ENCODE measurements at places on chromosomes 4 and X.
A peak's percentile ranks its signal among the peaks of the same experiment; 100 is the strongest.

DNA sequence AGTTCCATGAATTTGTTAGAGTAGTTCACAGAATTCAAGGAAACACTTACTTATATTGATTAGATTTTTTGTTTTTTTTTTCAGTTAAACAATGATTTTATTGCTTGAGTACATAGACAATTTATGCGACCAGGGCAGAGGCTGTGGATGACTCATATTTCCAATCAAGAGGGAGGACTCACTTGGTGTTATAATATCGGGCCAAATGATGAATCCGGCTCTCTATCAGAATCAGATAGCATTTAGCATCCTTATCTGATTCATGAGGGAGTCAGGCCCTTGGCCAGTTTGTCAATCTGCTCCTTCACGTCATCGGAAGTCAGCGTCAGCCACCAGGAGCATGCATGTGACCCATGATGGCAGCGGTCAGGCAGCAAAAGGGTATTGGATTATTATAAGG lies 82.3 kb upstream of the HUWE1 start:
- DNase-seq = no peak

GRCh38 chrX:75181721-75182120 lies 25.6 kb upstream of the ABCB7 start:
- no peak for DNase-seq

- no peak for DNase-seq
Measured at GRCh38 chrX:136827026-136827425, 46.3 kb upstream of the ARHGEF6 start.

- peak; percentile 51 for DNase-seq
Measured at GRCh38 chr4:41256740-41257256, at the start of gene UCHL1. TSS of gene UCHL1 (plus strand) at chr4:41256928. CDS start at chr4:41256977, 49 bp downstream.

GRCh38 chr4:164467493-164467892 lies 286.4 kb upstream of the SMIM31 start:
- no peak for DNase-seq

DNA sequence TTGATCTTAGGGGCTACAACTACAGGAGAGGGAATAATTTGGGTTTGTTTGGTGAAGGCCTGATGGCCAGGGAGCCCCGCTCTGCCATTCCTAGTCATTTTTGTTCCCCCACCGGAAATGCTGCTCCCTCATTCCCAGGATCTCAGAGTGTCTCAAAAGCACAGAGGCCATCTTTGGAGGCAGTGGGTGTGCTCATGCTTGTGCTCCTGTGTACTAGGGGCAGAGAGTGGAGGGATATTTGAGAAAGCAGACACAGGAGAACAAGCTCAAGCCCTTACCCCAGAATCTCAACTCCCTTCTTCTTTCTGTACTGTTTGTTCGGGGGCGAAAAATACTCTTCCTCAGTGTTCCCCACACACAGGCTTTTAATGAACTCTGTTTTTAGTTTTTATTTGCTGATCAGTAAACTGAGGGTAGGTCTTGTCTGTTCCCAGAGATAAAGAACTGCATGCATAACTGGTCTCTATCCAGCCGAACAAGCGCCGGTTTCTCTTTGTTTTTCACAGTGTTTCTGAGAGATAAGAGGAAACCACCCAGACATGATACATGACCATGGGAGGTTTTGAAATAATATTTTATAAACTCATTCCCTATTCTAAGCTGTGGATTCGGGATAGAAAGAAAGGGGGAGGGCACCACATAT lies 32.9 kb upstream of the XK start:
- no peak for DNase-seq

DNA sequence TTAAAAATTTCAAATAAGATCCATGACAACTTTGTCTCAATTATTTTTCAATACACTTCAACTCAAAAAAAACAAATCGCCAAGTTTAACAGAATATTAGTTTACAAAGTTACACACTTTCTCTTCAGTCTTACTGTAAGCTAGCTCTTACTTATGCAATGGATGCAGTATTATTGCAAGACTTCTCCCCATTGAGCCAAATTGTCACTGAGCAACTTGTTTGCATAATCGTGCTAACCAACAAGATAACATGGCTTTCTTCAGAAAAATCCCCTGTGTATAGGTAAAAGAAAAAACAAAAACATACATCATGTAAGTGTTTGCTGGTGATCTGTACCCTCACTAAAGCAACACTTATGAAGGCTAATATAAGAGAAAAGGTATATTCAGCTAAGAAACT lies 18.9 kb downstream of the DNAJB14 start:
- no peak for DNase-seq

DNA sequence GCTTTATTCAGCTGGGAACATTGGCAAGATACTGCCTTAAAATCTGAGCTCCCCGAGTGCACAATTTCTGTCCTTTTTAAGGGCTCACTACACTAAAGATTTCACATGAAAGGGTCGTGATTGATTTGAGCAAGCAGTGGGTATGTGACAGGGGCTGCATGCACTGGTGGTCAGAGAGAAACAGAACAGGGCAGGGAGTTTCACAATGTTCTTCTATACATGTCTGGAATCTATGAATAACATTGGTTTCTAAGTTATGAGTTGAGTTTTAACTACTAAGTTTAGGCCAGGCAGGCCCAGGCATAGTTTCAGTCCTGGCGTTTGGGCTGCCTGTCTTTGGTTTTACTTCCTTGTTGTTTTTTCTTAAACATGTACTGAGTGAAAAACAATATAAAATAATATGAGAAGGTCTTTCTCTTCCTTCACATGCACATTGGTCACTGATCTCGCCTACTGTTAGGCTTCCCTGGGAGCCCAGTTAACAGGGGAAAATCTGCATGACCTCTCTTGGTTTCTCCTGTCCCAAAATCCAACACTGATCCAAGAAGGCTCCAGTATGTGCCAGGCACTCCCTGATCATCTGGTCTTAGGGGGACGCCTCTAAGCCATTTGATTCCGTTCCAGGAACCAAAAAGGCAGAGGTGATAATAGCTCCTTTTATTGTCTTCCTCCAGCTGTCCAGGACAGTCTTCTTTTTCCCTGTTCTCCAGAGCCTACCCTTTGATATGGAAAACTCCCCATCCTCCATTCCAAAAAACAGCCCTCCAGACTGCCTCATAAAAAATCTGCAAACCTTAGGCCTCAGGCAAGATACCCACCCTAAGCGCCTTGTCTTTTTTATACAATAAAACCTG lies at the start of gene UGT2B17:
Gene UGT2B17 (minus strand): TSS at position 51 of the 854 bp plus-strand sequence. CDS start 7,838 bp downstream, outside the sequence.
- no peak for DNase-seq

GRCh38 chr4:32400870-32401269 lies 1680.7 kb downstream of the PCDH7 start:
- DNase-seq = no peak

DNA sequence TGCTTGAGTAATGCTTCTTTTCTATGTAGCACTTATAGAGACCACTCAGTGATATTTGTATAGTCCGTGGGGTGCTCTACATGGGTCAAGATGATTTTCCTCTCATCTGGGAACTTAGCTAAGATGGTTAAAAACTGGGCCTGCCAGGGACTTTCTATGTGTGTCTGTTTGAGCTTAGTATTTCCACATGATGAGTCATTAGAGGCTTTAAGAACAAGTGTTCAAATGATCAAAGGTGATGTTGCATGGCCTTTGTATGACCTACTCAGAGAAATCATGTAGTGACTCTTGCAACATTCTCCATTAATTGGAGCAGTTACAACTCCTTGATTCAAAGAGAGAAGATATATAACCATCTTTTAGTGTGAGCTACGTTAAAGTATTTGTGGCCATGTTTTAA lies 1480.5 kb upstream of the IGFBP7 start:
- no peak for DNase-seq

GRCh38 chrX:117538178-117539089 lies 578.2 kb downstream of the KLHL13 start:
- no peak for DNase-seq
